ENCODE measurements at places on chromosomes 3 and 15. TPM values are rescaled to one million over a fixed set of nuclear protein-coding genes. Genes with fewer than 3 reads are reported as not detected.

Gene SEMA6D
- total RNA-seq: not detected

Gene GCHFR
- 1.6 TPM for total RNA-seq

Gene CHRD
- 5.6 TPM for total RNA-seq

Gene GRK7
- not detected for total RNA-seq

Gene TRIM42
- not detected for total RNA-seq

Gene AGTR1
- total RNA-seq: not detected

Gene FANCD2OS
- not detected for total RNA-seq

Gene GRAMD2A
- total RNA-seq: 3.2 TPM

- peak; percentile 56 for DNase-seq
Measured at GRCh38 chr3:130576375-130577266, 59.6 kb downstream of the COL6A6 start.

DNA sequence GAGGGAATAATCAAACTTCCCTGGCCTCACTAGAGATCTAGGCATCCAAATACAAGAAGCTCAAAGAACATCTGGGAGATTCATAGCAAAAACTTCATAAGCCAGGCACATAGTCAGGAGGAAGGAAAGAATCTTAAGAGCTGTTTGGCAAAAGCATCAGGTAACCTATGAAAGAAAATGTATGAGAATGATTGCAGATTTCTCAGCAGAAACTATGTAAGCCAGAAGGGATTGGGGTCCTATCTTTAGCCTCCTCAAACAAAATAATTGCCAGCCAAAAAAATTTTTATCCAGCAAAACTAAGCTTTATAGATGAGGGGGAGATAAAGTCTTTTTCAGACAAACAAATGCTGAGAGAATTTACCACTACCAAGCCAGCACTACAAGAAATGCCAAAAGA lies 1036.3 kb downstream of the TBL1XR1 start:
- DNase-seq: no peak

GRCh38 chr3:134650431-134651346 lies at the start of gene KY:
KY (minus strand) TSS chr3:134651022; CDS start chr3:134650960, 62 bp downstream.
- no peak for DNase-seq

- DNase-seq: no peak
Measured at GRCh38 chr15:95836536-95836935, 494.0 kb upstream of the NR2F2 start.

DNA sequence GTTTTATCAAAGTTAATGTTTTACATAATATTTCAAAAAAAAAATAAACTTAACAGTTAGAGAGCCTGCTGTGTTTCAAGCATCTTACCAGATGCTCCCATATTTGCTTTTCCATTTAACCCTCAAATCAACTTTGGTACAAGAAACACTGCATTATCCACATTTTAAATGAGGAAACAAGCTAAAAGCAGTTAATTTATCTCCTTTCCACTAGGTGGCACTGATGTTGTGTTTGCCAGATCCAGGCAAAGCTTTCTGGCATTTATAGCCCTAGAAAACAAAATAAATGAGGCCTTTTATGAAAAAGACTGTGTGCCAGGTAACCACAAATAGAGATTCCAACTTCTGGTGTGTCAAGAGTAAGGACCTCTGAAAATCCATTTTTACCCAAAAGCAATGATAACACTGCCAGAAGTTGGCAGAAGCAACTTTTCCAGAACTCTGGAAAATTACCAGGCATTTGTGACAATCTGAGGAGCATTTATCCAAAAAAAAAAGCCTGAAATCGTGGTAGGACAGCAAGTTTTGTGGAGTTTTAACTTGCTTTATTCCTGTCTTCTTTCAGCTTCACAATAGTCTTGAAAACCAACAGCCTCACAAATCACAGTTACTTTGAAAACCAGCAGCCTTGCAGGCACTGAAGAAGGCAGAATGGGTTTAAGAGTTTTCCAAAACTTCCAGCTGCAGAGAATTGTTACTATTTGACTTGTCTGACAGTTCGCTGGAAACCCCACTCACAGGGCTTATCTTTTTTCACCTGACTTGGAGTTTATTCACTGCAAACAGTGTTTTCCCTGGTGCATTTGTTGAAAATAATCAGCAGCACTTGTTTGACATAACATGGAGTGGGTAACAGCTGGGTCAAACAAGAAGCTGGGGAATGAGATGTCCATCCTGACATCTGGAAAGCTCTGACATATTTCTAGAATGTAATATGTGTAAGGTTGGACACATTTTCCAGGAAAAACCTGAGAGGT lies 9.2 kb downstream of the FAM162A start:
- peak; percentile 36 for DNase-seq

- peak; percentile 79 for DNase-seq
Measured at GRCh38 chr3:134483195-134483900, 2.4 kb downstream of the ANAPC13 start.

GRCh38 chr15:58748852-58749531 lies 515 bp downstream of the ADAM10 start:
- DNase-seq: no peak

DNA sequence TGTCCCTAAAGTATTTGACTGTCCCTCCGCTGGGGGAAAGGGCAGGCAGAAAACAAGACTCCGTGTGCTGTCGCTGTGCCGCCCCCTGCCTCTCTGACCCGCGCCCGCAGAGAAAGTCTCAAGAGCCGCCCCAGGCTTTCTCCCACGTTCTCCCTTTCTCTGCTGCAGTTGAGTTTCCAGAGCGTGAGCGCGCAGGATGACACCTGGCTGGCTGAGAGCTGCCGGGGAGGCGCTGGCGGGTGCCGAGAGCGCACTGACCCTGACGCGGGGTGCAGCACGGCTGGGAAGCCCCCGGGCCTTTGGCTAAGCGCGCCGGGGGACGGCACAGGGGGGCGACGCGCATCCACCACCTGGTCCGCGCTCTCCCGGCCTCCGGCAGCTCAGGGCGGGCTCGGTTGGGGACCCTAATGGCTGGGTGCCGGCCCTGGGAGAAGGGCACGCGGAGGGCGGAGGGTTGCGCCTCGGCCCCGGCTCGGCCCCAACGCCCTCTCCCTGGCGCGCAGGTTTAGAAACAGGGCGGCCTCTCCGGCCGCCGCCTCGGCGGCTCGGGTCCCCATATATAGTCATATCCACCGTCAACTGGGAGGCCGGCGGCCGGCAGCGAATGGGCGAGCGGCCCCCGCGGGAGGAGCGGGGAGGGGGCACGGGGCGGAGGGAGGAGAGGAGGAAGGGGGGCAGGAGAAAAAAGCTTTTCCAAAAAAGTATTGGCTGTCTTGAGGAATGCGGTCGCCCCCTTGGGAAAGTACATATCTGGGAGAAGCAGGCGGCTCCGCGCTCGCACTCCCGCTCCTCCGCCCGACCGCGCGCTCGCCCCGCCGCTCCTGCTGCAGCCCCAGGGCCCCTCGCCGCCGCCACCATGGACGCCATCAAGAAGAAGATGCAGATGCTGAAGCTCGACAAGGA lies at the start of gene TPM1:
Gene TPM1, plus strand, starts transcription at position 774 of the 903 bp plus-strand sequence. Its CDS starts 83 bp downstream, at position 857.
- peak; percentile 84 for DNase-seq

- DNase-seq: no peak
Measured at GRCh38 chr15:60363087-60363549, 34.7 kb downstream of the ANXA2 start.

DNA sequence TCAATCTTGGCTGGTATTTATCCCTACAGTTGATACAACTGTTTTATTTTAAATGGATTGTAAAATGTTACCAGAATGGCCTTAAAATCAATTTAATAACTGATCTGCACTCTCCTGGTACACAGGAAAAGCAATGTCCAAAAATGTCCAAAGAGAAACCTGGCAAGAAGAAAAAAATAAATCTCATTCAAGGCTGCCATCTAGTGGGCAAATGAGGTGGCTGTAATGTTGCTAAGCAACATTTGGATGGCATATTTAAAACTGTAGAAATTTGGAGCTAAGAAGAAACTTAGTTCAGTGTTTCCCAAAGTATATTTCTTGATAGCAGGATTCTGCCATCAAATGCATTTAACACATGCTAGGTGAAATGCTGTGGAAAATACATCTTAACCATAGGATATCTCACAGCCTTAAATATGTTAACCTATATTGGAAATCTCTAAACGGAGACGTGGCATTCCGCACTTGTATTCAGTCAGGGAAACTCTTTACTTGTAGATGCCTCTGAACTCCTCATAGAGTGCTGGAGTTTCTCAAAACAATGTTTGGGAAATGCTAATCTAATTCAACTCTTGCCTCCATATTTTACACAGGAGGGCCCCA lies 216.8 kb downstream of the ERC2 start:
- DNase-seq: peak; percentile 56

DNA sequence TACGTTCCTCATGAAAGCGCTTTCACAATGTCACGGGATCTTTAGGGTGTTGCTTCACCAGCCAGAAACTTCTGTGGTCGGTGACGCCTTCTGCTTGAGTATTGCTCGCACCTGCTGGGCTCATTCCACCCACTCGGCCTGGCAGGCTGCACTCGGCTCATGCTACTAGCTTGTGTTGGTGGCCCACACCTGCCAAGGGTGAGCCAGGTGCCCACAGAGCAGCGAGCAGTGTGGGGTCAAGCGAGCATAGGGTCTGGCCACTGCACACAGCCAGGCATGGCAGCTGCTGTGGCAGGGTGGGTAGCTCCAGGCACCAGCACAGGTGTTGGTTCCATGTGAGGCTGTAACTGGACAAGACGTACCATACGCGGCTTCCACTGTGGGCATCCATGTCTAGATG lies 202.9 kb upstream of the CADM2 start:
- no peak for DNase-seq

DNA sequence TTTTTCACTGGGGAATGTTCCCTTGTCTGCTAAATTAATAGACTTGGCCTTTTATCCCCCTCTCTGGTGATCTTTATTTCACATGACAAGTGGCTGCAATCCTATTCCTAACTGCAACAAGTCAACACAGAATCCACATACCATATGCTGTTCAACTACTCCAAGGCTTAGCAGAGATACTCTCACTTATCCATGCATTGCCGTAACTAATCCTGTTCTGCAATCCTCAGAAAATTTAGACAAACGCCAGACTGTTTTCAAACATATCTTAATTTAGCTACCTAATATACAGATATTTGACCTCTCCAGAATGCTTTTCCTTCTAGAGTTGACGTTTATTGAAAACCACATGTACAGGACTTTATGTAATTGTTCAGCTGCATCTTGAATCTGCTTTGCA lies 37.9 kb downstream of the EID1 start:
- no peak for DNase-seq

DNA sequence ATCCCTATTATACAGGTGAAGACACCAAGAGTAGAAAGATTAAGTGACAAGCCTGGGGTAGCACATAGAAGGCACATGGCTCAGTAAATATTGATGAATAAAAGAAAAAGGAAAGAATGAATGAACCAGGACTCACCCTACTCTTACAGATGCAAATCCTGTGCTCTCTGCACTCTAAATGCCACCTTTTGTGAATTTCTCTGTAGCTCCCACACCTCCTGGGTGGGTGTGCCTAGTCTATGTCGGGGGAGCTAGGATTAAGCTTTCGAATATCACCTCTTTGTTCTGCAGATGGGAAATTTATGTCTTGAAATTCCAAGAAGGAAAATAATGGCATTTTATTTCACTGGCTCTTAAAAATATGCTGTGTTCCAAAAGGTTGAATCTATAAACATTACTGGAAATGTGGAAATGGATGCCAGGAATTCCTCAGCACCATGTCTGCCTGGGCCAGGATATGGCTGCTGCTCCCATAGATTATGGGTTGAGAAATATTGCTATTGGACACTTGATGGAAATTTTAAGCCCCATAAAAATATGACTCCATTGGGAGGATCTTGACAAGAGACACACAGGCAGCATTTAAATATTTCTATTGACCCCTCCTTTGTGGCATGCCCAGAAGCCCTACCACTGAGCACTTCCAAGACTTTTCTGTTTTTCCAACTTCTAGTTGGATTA lies 43.3 kb downstream of the CCNB2 start:
- DNase-seq: no peak

- no peak for DNase-seq
Measured at GRCh38 chr3:53242155-53242554, 13.7 kb downstream of the TKT start.

DNA sequence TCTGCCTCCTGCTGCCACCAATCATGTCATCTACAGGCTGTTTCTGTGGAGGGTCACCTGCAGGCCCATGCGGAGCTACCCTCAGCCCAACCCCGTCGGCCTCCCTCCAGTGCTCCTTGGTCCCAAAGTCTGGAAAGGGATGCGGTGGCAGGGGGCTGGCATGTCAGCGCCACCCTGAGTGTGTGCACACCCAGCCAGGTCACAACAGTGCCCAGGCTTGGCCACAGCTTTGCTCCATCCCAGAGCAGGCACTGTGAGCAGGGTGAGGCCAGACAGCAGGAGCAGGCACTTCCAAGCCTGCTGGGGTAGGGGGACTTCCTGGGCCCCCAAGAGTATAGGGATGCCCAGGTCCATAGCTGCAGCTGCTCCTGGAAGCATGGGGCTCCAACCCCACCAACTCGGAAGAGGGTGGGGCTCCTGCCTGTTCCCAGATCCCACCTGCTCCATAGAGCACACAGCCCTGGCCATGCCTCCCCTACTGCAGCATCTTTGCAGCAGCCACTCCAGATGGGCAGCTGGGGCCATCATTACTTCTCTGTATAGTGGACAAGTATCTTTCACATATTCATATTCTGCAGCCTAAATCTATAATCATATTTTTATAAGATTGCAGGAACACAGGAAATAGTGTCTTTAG lies 109.3 kb downstream of the CBLB start:
- DNase-seq: no peak

DNA sequence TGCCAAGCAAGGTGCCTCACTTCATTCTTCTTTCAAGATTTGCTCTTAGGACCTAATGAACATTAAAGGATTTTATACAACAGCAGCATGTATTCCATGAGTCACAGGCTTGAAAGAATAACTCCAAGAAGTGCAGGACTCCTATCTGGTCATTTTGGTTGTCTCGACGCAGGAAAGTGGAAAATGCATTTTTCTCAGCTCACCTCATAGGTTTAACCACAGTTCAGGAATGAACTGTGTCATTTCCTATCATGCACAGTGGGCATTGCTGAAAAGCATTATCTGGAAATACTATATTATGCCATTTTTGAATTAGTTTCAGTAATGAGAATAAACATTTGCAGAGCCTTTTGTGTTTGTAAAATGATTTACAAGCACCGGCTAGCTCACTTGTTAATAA lies 98.7 kb upstream of the BFSP2 start:
- peak; percentile 85 for DNase-seq

DNA sequence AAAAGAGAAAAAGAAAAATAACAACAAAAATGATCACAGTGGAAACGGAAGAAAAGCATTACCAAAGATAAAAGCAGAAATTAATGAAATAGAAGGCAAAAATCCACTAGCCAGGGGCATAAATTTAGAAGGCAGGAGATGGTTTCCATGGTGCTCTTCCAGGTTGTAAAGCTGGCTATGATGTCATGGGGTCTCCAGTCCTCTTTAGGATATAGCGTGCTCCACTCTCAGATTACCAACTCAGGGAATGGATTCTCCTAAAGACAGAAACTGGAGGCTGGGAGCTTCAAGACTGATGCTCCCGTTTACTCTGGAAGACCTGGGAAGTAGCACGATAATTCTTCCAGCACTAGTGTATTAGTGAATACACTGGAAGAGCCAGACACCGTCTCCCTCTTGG lies 10.9 kb upstream of the ULK4 start:
- DNase-seq: no peak

- DNase-seq: no peak
Measured at GRCh38 chr15:58517682-58518525, 86.1 kb downstream of the LIPC start.
